T-cell (primary cell): ENCODE measurements at places on chromosomes 3 and 15. TPM values are rescaled to one million over a fixed set of nuclear protein-coding genes. Genes with fewer than 3 reads are reported as not detected.

MME gene
- 1.4 TPM for total RNA-seq

- no peaks in the 10 kb centered on the region for H3K4me1 ChIP-seq
- no peak for DNase-seq
- no peaks in the 10 kb centered on the region for H3K27me3 ChIP-seq
- no peaks in the 10 kb centered on the region for H3K36me3 ChIP-seq
- no peak overlapping the region for H3K4me3 ChIP-seq
These were observed 34.7 kb downstream of the SCN5A start for GRCh38 chr3:38614651-38615352.

DNA sequence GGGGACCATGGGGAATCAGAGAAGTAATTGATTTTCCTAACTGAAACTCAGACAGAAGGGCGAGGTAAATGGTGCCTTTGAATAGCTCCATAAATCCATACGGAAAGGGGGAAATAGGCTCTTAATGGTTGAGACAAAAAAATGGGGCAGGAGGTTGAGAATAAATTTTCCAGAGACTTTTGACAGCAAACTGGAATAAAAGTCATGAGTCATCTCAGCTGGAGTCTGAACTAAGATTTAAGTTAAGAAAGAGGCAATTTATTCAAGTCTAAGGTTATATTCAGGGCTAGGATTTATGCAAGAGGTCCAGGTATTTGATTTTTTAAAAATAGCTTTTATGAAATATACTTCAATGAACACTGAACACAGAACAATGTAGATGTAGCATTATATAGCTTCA, 238.7 kb upstream of the RORA start:
- DNase-seq, result no peak
- no peak overlapping the region for H3K27ac ChIP-seq
- H3K27me3 ChIP-seq, result no peaks in the 10 kb centered on the region

GRCh38 chr3:178393824-178394223, 142.4 kb upstream of the KCNMB2 start:
- H3K4me3 ChIP-seq, result no peak overlapping the region
- H3K36me3 ChIP-seq, result no peaks in the 10 kb centered on the region
- no peaks in the 10 kb centered on the region for H3K4me1 ChIP-seq
- no peak for DNase-seq
- H3K27me3 ChIP-seq, result no peaks in the 10 kb centered on the region

GRCh38 chr3:31252216-31253185, 280.2 kb upstream of the STT3B start:
- no peak overlapping the region for H3K27ac ChIP-seq
- H3K27me3 ChIP-seq, result no peaks in the 10 kb centered on the region
- H3K4me3 ChIP-seq, result no peak overlapping the region

MKRN2OS gene
- not detected for total RNA-seq

GRCh38 chr3:105842449-105842848, 26.4 kb downstream of the CBLB start:
- H3K4me1 ChIP-seq, result peaks cover 10% of the 10 kb centered on the region
- no peak overlapping the region for H3K4me3 ChIP-seq
- no peaks in the 10 kb centered on the region for H3K27me3 ChIP-seq
- peaks cover 27% of the 10 kb centered on the region for H3K36me3 ChIP-seq
- H3K27ac ChIP-seq, result no peak overlapping the region

DNA sequence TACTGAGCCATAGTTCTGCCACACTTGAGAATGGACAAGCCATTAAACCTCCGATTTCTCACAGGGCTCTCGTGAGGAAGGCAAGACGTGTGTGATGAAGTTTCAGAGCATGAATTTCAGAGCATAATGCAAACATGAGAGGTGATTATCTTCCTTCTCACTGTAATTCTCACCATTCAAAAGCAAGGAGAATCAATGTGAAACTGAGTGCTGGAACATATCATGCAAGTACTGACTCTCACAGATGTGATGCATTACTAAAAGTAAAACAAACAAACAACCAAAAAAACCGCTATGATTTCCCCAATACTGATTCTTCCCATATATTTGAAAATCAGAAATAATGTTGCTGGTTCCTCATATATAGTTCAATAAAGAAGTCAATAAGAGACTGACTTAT, 23.7 kb downstream of the P3H2 start:
- DNase-seq, result no peak
- H3K4me3 ChIP-seq, result no peak overlapping the region
- no peak overlapping the region for H3K27ac ChIP-seq
- no peaks in the 10 kb centered on the region for H3K4me1 ChIP-seq
- H3K27me3 ChIP-seq, result no peaks in the 10 kb centered on the region
- H3K36me3 ChIP-seq, result no peaks in the 10 kb centered on the region

SELENOK gene
- 44.4 TPM for total RNA-seq

PRR23C gene
- not detected for total RNA-seq

DNA sequence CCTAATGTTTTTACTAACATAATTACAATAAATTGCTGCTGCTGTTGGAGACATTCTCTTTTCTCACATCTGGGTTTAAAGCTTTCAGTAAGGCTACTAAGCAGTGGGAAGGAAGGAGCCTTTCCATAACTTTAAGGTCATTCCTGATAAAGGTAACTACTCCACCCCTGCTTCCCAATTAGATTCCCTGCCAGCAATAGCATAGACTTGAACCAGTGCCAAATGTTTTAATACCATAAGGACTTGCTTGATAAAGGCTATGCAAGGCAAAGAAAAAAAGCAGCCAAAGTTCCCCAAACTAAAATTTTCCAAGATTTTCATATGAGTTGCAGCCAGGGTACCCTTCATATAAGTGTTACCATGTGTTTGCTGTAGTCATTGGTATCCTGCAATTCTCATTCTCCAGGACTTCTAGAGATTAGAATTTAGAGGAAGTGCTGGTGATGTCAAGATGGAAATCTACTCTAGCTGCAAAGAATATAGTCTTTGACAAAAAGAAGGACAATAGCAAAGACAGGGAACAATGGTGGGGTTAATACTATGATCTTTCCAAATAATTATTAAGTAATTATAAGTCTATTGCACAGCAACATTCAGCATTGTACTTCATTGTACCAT, 106.1 kb downstream of the FILIP1L start:
- H3K4me3 ChIP-seq, result no peak overlapping the region
- no peaks in the 10 kb centered on the region for H3K27me3 ChIP-seq
- no peak overlapping the region for H3K27ac ChIP-seq
- no peak for DNase-seq
- no peaks in the 10 kb centered on the region for H3K36me3 ChIP-seq

DNA sequence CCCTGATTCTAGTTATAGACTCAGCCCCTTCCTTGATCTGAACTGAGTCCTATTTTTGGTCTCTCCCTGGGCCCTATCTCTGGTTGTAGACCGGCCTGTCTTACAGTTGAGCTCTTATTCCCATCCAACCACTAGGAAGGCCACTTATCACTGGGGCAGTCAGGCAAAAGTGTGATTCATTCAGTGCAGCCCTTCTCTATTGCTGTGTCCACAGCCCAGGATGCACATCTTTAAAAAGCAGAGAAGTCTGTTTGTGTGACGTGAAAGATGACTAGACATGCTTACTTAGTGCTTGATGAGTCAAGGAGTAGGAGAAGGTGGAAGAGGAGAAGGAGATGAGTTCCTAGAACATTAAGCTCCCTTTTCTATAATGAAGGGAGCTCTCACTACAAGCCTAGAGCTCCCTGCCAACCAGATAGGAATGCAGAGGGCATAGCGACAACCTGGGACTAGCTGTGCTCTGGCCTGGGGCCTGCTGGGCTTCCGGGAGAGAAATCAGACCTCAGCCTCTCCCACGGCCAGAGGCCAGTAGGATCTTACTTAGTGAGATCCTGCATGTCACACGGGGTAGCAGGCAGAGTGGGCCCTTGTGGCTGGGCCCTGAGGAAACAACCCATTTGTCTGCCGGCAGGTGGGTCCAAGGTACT, 25.7 kb downstream of the INSYN1 start:
- H3K27me3 ChIP-seq, result no peaks in the 10 kb centered on the region
- no peak overlapping the region for H3K27ac ChIP-seq
- H3K4me1 ChIP-seq, result no peaks in the 10 kb centered on the region
- no peak for DNase-seq

ADAM10 gene
- 118 TPM for total RNA-seq

ATP13A4 gene
- 1.7 TPM for total RNA-seq

GRCh38 chr15:60095711-60096110, 91.6 kb downstream of the FOXB1 start:
- no peaks in the 10 kb centered on the region for H3K27me3 ChIP-seq
- no peaks in the 10 kb centered on the region for H3K36me3 ChIP-seq
- DNase-seq, result no peak
- no peaks in the 10 kb centered on the region for H3K4me1 ChIP-seq
- H3K4me3 ChIP-seq, result no peak overlapping the region
